Choroid plexus epithelial cell (primary cell): ENCODE measurements at places on chromosomes 6 and 20.

- peak; percentile 4 for DNase-seq
Measured at GRCh38 chr6:107819964-107820337, 4.2 kb downstream of the SCML4 start.

GRCh38 chr20:47263080-47263464 is 93.4 kb downstream of the ZMYND8 start:
- no peak for DNase-seq

DNA sequence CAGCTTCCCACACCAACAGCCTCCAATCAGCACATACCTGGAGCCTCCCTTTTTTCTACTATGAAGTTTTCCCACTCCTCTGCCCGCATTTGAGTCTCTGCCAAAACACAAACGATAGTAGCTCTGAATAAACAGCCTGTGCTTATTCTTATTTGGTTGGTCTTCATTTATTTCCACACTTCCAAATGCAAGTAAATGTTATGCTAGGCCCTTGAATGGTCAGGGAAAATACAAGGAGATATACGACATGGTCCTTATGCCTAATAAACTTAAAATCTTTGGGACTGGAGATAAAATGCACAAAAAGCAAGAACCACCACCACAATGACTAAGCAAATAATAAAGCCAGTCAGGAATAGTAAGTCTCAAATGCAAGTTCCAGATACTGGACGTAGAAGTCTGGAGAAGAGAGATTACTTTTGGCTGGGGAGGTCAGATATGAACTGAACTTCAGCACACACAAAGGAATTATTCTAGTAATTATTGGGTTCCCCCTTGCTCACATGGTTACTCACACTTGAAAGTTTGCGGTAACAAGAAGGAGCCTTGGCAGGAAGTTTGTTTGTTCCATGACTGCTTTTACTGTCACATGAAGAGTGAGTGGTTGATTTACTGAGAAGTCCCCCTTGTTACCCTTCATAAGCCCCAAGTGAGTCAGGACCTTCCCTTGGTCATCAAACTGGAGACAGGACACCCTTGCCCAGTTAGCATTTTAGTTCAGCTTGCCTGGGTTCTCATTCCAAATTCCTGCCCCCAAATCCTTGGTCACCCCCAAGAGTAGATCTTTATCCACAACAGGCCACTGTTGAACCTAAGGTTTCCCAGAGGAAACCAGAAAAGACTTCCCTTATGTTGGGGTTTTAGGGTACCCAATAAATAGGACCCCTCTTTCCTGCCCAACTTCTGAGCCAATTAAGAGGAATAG is 511.2 kb upstream of the JARID2 start:
- peak; percentile 74 for DNase-seq

- DNase-seq, result peak; percentile 87
Measured at GRCh38 chr6:43838276-43839036, 68.4 kb downstream of the VEGFA start.

DNA sequence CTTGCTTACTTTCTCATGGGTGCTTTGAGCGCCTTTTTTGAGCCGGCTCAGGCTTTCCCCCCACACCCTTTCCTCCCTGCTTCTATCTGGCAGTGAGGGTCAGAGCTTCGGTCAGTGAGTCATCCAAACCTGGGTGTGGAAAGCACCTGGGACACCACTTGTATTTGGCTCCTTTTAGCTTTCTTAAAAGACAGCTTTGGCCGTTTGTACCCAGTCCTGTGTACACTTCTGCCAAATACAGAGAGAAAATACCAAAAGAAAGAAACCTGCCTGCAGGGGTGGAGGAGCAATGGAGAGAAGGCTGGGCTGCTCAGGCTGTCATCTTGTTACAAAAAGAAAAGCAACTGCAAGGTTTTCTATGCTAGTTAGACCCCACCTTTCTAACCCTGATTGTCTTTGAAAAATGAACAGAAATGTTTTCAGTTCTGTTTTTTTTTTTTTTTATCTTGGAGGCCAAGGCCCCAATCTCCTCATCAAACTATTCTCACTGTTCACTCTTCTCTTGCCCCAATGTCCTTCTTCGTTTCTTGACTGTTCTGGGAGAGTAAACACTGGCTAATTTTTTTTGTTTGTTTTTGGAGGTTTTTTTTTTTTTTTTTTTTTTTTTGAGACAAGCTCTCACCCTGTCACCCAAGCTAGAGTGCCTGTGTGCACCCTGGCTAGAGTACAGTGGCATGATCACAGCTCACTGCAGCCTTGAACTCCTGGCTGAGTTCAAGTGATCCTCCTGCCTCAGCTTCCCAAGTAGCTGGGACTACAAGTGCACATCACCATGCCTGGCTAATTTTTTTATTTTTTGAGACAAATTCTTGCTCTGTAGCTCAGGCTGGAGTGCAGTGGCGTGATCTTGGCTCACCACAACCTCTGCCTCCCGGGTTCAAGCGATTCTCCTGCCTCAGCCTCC is 76.4 kb downstream of the SSR1 start:
- DNase-seq, result no peak

DNA sequence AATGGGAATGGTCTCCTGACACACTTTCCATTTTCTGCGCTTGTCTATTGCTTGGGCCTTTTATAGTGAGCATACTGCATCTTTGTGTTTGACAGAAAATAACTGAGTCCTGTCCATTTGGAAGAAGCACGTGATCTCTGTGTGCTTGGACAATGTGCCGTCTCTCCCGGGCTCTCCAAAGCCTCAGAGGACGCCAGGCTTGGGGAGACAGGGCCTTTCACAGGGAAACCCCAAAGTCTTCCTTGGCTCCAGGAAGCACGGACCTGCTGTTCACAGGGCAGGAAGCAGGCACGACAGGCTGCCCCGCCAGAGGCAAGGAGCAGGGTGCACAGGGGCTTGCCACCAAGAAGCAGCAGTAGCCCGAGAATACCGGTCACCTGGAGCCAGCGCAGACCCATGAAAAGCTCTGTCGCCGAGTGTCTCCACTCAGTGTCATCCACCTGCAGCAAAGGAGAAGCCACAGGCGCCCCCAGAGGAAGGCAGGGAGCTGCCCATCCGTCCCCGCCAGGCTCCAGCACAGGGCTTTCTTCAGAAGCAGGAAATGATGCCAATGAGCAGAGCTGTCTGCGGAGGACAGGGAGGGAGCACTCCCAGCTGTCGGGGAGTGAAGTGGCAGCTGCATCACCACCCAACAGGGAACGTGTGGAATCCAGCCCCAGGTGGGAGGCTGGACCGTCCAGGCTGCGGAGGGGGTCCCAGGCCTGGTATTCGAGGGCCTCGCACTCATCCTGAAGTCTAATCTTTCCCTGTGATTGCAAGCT is 135.1 kb downstream of the AGPAT4 start:
- DNase-seq, result no peak

GRCh38 chr6:163837691-163838431 is 423.3 kb downstream of the QKI start:
- peak; percentile 19 for DNase-seq

GRCh38 chr20:52426856-52427255 is 235.3 kb upstream of the ZFP64 start:
- no peak for DNase-seq

DNA sequence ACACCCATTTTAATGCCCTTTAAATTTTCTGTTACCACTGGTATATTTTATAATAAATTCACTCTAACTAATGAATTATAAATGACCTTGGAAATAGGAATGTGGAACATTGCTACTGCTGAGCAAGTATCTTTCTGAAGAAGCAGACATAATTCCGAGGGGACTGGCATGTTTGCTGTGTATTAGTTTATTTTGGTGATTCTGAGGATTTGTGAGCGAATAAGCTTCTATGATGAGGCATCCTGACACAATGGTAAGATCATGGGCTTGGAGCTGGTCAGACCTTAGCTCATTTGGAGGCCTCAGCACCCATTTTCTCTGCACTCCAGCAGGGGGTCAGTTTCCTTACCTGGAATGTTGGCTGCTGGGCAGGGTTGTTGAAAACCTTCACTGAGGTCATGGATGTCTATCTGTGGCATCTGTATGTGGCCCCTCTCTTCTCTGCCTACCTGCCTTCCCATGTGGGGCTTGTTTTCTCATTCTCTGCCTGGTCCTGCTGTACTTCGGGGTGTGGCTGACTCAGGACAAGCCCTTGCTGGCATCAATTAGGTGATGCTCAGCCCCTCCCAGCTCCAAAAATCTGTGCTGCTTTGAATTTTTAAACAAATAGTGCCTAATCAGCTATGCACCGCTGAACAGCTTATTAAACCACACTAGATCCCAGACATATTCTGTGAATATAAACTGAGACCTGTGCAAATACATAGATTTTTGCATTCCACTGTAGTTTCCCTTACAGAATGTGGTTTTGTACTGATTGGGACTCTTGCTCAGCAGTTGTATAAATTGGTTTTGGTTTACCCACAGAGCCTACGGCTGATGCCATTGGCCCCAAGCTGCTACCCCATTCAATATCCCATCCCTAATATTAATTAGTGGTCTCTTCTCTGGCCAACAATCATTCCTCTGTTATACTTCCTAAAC is 10.7 kb downstream of the ARID1B start:
- DNase-seq, result no peak

GRCh38 chr20:3239026-3239866 is at the start of gene SLC4A11:
TSS of gene SLC4A11 (minus strand) at chr20:3239190. CDS start at chr20:3239137, 53 bp downstream.
- DNase-seq, result peak; percentile 56

- no peak for DNase-seq
Measured at GRCh38 chr6:163712981-163713380, 298.5 kb downstream of the QKI start.

GRCh38 chr6:136370988-136371728 is 81.5 kb upstream of the BCLAF1 start:
- DNase-seq, result no peak

DNA sequence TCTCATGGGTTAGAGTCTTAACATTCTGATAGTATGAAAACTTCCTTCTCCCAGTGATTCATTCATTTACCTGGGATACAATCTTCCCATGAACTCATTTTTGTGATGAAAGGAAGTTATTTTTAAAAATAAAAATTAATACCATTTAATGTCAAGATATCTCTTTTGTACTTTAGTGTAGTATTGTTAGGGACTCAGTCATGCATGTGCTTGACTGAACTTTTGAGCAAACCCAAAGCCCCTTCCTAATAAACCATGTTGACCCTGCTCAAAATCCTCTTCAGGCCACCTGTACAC is 52.4 kb downstream of the RNF217 start:
- DNase-seq, result no peak

DNA sequence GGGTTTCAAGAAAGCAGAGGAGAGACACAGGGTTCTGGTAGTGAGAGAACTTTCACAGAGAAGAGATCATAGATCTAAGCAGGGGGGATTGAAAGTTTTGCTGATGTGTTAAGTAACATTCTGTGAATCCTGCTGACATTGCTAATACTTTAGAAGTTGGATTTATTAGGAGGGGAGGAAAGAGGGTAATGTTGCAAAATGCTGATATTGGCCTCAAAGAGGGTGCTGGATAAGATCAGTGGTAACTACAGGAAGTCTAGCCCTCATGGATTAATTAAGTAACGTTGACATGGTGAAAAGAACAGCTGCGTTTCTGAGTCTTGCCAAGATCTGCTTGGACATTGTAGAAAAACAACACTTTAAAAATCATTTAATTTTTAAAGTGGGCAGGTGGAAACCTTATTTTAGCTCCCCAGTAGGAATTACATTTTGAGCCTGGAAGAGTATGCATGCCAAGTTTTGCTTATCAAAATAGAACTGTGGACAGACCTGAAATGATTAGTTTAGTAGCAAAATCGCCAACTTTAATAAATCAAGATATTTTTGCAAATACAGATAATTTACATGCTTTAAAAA is 606.0 kb upstream of the HTR1E start:
- no peak for DNase-seq

DNA sequence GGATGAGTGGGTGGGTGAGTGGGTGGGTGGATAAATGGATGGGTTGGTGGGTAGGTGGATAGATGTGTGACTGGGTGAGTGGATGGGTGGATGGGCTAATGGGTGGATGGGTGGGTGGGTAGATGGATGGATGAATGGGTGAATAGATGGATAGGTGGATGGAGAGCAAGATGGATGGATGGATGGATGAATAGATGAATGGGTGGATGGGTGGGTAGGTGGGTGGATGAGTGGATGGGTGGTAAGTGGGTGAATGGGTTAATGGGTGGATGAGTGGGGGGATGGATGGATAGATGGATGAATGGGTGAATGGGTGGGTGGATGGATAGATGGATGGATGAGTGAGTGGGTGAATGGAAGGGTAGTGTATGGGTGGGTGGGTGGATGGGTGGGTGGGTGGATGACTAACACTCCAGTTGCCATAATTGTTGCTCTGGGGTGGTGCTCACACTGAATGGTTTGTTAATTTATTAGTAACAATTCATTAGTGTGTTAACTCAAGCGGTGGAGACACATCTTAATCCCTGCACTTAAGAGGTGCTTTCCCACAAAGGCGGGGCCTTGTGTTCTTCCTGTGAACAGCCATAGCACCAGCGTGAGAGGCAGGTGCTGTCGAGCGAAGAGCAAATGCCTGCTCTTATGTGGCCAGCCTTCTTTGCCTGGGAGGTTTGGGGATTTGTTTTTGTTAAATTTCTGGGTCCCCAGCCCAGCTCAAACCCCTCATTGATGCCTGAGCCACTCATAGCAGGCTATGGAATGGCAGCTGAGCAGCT is 4.9 kb upstream of the APCDD1L start:
- no peak for DNase-seq

GRCh38 chr6:130009146-130009545 is 9.2 kb upstream of the L3MBTL3 start:
- no peak for DNase-seq

DNA sequence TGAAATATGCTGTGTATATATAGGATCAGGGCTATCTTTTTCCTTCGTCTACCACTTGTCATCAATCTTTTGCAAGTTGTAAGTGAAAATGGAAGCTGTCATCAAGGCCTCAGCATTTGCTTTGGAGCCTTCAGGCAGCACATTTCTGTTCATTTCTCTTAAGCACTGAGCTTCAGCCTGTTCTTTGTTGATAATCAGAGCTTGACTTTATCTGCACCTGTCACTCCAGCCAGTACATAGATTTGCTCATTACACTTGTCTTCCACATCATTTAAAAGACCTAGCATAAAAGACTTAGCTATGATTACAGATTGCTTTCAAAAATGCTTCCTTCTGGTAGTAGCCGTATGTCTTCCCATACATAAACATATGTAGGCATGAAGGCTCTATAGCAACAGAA is 189.8 kb upstream of the GRIK2 start:
- DNase-seq, result no peak

DNA sequence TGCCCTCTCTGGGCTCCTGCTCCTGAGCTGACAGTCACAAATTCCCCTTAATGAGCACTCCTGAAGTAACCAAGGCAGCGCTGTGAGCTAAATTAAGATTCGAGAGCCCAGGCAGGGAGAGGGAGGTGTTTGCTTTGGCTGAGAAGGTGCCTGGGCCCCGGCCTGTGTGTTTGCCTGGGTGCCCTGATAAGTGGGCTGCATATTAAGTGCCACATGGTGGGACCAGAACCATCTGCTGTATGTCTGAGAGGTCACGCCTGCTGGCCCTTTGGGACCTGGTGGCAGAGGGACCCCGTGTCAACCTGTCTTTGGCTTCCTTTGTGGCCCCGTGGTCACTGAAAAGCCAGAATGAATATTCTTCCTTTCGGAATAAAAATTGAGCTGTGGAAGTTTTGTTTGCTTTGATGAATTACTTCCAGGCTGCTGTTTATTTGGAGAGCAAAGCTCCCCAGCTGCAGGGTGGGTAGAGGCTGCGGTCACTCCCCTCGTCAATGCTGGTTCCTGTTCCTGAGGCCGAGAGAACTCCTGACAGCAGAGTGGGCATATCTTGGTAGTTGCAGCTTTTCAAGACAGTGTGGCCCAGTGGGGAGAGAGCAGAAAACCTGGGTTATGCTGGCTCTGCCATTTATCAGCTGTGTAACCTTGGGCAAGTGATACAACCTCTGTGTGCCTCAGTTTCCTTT is 17.5 kb upstream of the KCNK16 start:
- no peak for DNase-seq
